ENCODE measurements at places on chromosomes 1 and 21. TPM values are rescaled to one million over a fixed set of nuclear protein-coding genes. Genes with fewer than 3 reads are reported as not detected.

GRCh38 chr1:204503122-204503912 is 8.7 kb upstream of the PIK3C2B start:
- DNase-seq = no peak

GRCh38 chr21:44255511-44255981 is 6.2 kb downstream of the DNMT3L start:
- no peak for DNase-seq

The CRNN gene
- not detected for total RNA-seq

DNA sequence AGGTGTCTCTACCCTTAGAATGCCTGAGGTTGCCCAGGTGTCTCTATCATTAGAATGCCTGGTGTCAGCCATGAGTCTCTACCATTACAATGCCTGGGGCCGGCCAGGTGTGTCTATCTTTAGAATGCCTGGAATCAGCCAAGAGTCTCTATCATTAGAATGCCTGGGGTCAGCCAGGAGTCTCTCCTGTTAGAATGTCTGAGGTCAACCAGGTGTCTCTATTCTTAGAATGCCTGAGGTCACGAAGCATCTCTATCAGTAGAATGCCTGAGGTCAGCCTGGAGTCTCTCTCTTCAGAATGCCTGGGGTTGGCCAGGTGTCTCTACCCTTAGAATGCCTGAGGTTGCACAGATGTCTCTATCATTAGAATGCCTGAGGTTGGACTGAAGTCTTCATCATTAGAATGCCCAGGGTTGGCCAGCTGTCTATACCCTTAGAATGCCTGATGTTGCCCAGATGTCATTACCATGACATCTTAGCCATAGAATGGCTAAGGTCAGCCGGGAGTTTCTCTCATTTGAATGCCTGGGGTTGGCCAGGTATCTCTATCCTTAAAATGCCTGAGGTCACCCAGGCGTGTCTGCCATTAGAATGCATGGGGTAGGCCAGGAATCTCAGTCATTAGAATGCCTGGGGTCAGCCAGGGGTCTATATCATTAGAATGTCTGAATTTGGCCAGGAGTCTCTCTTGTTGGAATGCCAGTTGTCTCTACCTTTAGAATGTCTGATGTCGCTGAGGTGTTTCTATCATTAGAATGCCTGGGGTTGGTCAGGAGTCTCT is 44.0 kb downstream of the RNF187 start:
- no peak for DNase-seq

DNA sequence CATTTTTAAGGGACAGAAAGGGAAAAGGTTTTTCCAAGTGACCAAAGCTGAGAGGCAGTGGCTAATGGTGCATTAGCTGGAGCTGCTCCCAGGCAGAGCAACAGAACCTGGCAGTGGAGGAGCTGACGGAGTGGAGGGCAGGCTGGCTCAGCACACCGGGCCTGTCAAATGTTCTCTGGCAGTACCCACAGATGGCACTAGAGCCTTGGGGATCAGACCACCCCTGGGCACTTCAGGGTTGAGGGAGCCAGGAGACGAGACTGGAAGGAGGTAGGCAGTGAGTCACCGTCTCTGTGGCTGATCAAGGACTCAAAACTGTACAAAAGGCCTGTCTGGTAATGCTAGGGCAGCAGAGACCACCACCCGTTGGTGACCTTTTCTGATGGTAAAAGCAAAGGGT is 121.7 kb upstream of the KIAA0040 start:
- DNase-seq = no peak

GRCh38 chr1:168974117-168974516 is 132.4 kb upstream of the ATP1B1 start:
- DNase-seq = no peak

DNA sequence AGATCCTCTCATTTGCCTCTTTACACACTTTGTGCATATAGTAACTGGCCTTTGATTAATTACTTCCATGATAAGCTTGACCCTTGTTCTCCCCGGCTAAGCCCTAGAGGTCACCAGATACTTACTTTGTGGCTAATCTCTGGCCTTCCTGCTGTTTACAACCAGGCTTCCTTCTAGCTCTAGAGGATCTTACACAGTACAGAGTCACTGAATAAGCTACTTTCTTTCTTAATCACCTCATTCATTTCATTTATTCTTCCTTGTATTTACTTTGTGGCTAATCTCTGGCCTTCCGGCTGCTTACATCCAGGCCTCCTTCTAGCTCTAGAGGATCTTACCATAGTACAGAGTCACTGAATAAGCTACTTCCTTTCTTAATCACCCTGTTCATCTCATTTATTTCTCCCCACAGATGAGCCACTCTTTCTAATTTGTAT is 144.3 kb upstream of the C1orf21 start:
- no peak for DNase-seq

The AIM2 gene
- 0.27 TPM for total RNA-seq

The SLAMF9 gene
- not detected for total RNA-seq

- DNase-seq = no peak
These were observed 7.0 kb downstream of the GPR3 start for GRCh38 chr1:27399251-27400025.

- no peak for DNase-seq
These were observed 466.9 kb downstream of the PCP4 start for GRCh38 chr21:40334159-40334558.

The SMIM11 gene
- total RNA-seq = 16.9 TPM

DNA sequence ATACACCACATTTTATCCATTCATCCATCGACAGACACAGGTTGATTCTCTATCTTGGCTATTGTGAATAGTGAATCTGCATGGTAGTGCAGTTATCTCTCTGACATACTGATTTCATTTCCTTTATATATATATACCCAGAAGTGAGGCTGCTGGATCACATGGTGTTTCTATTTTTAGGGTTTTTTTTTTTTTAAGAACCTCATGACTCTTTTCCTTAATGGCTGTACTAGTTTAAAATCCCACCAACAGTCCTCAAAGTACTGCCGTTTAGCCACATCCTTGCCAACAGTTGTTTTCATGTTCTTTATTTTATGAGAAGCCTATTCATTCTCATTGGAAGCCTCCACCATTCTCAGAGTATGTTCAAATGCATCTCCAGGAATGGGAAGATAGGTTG is 258.7 kb upstream of the SNX7 start:
- no peak for DNase-seq

The S100A8 gene
- not detected for total RNA-seq

DNA sequence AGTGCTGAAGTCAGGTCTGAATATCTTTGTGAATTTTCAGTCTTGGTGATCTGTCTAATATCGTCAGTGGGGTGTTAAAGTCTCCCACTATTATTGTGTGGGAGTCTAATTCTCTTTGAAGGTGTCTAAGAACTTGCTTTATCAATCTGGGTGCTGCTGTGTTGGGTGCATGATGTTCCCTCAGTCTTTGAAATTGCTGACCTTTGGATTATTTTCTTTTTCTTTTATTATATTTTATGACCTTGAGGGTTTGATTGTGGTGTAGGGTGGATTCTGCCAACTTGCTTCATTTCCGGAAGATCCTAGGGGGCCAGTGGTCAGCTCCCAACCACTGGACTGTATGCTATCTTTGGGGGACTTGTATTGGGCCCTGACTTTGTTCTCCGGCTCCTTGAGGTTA is 415.3 kb downstream of the USP25 start:
- DNase-seq = no peak

The FAM167B gene
- total RNA-seq = 1.8 TPM

- DNase-seq = no peak
These were observed 1.2 kb upstream of the NMNAT2 start for GRCh38 chr1:183419399-183419798.

GRCh38 chr1:1959459-1959839 is 40.4 kb upstream of the TMEM52 start:
- no peak for DNase-seq

- no peak for DNase-seq
These were observed 175.3 kb downstream of the PLPPR4 start for GRCh38 chr1:99439433-99440075.

The IQGAP3 gene
- total RNA-seq = 13.9 TPM

The CHIA gene
- not detected for total RNA-seq

- no peak for DNase-seq
These were observed 64.0 kb upstream of the KCNK2 start for GRCh38 chr1:215018555-215018954.

The ALX3 gene
- 132 TPM for total RNA-seq

- DNase-seq = no peak
These were observed 169.8 kb upstream of the B3GALT2 start for GRCh38 chr1:193356249-193356648.

The MYOG gene
- not detected for total RNA-seq

GRCh38 chr1:168720839-168721238 is 8.2 kb downstream of the DPT start:
- DNase-seq = no peak

- DNase-seq = no peak
These were observed 123.2 kb downstream of the NR5A2 start for GRCh38 chr1:200150721-200151120.

GRCh38 chr1:247517795-247518612 is 18.2 kb downstream of the OR2C3 start:
- no peak for DNase-seq

- DNase-seq = no peak
These were observed 22.5 kb upstream of the MORC3 start for GRCh38 chr21:36297406-36297937.

- DNase-seq = no peak
These were observed 911.7 kb upstream of the NCAM2 start for GRCh38 chr21:20086508-20086907.

GRCh38 chr1:57324388-57324787 is 99.5 kb downstream of the DAB1 start:
- DNase-seq = no peak

The ADAM30 gene
- not detected for total RNA-seq

- DNase-seq = no peak
These were observed 45.8 kb upstream of the RC3H1 start for GRCh38 chr1:174068000-174068399.

- no peak for DNase-seq
These were observed 8.3 kb downstream of the FOXO6 start for GRCh38 chr1:41369531-41369930.

DNA sequence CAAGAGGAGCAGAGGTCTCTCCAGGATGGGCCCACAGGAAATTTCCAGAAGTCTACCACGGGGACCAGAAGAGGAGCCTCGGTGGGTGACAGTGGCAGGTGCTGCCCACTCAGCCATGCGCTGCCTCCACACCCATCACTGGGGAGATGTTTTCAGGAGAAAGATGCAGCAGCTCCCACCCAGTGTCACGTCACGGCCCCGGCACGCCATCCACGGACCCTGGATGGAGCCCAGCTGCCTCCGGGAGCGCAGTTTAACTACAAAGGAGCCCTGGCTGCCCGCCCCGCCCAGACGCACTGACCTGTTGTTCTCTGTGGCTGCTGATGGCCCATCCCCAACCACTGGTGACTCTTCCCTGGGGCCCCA is 6.8 kb downstream of the TSPEAR start:
- DNase-seq = no peak

GRCh38 chr21:41671859-41672542 is 94.9 kb downstream of the RIPK4 start:
- DNase-seq = no peak

The NUAK2 gene
- 5.7 TPM for total RNA-seq

DNA sequence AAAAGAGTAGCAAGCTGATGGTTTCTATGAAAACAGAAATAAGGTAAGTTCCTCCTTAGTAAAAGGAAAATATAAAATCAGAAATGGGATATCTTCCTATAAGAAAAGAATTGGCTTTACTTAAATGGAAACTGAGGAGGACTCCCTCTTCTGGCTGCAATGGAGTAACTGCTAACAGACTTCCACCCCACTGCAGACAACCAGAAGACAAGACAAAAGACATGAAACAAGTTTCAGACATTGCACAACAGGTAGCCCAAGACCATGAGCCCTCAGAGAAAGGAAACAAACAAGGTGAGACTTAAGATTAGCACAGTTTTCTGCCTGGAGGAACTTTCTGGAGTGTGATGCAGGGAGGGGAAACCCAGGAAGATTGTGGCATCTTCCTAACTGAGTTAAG is 17.0 kb upstream of the OLFML2B start:
- no peak for DNase-seq

GRCh38 chr1:156499842-156500542 is 583 bp downstream of the MEF2D start:
- peak; percentile 65 for DNase-seq

GRCh38 chr1:179082333-179082998 is 596 bp downstream of the TOR3A start:
- no peak for DNase-seq

- DNase-seq = no peak
These were observed 39.2 kb upstream of the RAB4A start for GRCh38 chr1:229231754-229232119.

The ICOSLG gene
- total RNA-seq = 3.8 TPM

The TTLL7 gene
- total RNA-seq = 13.3 TPM

GRCh38 chr1:203720242-203720641 is 44.7 kb upstream of the LAX1 start:
- no peak for DNase-seq

- no peak for DNase-seq
These were observed 11.3 kb upstream of the DNMT3L start for GRCh38 chr21:44273046-44273445.

GRCh38 chr1:2786329-2787162 is 14.9 kb downstream of the TTC34 start:
- DNase-seq = peak; percentile 8

- no peak for DNase-seq
These were observed 198.4 kb downstream of the USP25 start for GRCh38 chr21:15928196-15928595.

GRCh38 chr1:85746777-85747176 is 38.5 kb upstream of the ZNHIT6 start:
- no peak for DNase-seq

- no peak for DNase-seq
These were observed 2.4 kb upstream of the THEM5 start for GRCh38 chr1:151855933-151856332.

DNA sequence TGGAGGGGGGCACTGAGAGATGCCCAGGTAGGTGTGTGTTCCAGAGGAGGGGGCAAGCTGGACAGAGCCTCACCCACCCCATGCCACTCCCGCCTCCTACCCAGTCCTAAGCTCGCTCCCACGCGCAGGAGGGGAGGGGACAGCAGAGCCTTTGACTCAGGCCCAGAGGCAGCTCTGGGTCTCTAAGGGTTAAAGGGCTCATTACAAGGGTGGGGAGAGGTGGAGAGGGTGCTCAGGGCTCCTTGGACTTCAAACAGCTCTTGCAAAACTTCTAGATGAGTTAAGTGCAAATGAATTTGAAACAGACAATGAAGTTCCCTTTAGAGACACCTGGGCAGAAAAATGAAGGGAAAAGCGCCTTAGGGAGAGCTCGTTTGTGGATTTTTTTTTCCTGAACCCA is 104.2 kb upstream of the CASZ1 start:
- no peak for DNase-seq

GRCh38 chr1:17531682-17532487 is 7.6 kb upstream of the ARHGEF10L start:
- DNase-seq = no peak

The TNFRSF9 gene
- 2.3 TPM for total RNA-seq
